Testis (tissue), 5 donors: ENCODE measurements at places on chromosomes 13 and 19.

DNA sequence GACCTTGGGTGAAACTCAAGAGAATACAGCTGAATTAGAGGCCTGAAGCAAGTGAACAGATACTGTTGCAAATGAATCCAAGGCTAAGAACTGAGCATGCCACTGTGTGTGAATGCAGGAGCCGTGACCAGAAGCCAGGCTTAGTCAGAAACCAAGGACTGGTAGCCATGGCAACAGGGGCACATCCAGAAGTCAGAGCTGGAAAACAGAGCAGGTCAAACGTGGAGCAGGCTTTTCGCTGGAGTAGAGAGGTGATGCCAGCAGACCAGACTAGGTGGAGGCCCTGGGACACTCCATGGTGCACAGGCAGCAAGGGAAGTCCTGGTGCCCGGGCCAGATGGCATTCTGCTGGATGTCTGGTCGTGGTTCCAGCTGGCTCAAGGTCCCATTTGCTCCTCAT, 564.1 kb downstream of the PCDH9 start:
- peak; percentile 90 for DNase-seq

DNA sequence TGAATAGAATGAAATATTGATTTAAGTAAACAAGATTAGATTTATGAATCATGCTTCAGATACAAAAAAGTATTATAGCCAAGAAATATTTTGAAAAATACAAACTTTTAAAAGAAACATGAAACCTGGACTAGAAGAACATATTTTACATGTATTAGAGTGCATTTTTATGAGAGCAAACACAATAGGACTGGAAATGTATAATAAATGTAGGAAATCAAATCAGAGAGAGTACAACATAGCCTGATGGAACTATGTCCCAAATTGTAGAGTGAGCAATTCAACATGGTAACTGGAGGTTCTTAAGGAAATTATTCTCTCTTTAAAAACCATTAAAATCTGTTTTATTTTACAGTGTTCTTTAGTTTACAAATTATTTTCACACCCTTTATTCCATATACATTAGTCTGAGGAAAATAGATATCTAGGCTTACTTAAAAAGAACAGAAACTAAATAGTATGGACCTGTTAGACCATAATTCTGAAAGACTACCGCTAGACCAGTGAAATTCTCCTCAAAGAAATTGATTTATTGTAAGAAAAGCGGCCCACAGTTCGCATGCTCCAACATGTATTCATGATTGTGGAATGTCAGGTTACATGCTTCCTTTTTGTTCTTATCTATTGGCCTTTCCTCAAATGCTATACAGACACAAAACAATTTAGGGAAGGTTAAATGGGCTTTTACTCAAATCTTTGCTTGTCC, 1526.5 kb upstream of the SLC10A2 start:
- no peak for DNase-seq

- no peak for DNase-seq
Measured at GRCh38 chr19:2788237-2788636, 2.9 kb downstream of the THOP1 start.

DNA sequence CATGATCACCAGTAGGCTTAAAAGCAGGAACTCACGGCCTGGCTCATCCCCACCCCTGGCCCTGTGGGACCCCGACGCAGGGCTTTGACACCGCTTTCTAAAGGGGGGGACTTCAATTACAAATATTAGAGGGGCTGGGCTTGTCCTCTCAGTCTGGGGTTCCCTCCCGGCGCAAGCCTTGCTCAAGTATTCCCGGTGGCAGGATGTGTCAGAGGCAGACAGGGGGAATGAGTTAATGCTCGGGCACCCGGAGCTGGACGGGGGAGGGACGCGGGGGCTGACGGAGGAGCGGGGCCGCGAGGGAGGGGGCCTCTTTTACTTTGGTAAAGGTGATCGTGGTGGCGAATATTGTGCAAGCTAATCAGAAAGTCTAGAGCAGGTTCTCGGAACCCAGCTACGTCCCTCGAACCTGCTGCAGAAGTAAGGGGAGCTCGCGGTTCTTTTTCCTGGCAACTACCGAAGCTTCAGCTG, 1.1 kb downstream of the FGF14 start:
- DNase-seq, result no peak

DNA sequence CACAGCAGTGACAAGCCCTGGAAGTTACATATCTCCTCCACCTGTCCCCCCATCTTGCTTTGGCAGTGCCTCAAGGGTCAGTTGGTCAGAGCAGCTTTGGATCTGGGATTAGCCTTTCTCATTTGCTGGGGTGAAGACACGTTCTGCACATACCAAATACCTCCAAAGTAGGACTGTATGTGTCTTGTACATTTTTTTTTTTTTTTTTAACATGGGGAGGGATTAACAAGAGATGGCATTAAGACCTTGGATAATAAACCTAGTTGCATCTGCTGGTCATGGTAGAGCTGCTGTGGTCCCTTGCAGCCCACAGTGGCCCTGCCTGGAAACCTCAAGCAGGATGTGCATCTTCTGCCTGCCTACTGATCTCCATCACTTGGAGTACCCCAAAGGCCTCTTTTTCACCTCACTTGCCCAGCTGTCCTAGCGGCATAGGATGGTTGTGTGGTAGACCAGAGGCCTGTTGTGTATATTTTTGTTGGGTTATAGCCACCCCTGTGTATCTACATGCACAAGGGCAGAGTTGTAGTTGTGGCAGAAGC, 2.5 kb downstream of the RPS19 start:
- DNase-seq, result no peak

GRCh38 chr19:7507884-7508283, 8.0 kb upstream of the ZNF358 start:
- no peak for DNase-seq

DNA sequence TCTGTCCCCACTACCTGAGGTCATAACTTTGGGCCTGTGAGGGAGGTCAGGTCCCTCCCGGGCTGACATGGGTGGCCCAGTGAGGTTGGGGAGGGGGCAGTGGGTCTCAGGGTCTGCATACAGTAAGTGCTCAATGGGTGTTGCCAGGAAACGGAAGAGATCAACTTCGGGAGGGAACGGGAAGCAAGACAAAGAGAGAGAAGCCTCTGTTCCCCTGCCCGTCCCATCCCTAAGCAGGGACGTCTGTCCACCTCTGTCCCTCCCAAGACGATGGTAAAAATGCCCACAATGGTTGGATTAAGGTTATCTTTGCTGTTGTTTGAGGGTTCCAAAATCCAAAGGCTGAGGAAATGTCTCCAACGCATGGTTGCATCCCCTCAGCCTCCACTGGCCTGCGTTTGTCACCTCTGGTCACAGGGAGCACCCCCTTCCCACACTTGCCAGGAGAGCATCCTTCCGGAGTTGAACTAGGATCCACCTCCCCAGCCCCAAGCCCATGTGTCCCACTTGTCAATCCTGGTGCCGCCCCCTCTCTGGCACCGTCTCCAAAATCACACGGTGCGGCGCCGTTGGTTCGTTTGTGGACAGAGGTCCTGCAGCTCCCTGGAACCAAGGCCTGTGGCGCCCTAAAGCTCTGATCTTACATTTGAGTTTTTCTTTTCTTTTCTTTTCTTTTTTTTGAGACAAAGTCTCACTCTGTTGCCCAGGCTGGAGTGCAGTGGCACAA, 774 bp upstream of the HOMER3 start:
- no peak for DNase-seq

GRCh38 chr13:29423050-29423449, 172.4 kb downstream of the SLC7A1 start:
- no peak for DNase-seq
